ENCODE measurements at places on chromosomes 6 and 20. TPM values are rescaled to one million over a fixed set of nuclear protein-coding genes. Genes with fewer than 3 reads are reported as not detected.

ATF6B gene
- total RNA-seq, result 13.0 TPM

BMP7 gene
- 9.4 TPM for total RNA-seq

SLC26A8 gene
- total RNA-seq, result 5.7 TPM

GFOD1 gene
- 32.2 TPM for total RNA-seq

- no peak for DNase-seq
These were observed 290.0 kb downstream of the HAO1 start for GRCh38 chr20:7650086-7650879.

DNA sequence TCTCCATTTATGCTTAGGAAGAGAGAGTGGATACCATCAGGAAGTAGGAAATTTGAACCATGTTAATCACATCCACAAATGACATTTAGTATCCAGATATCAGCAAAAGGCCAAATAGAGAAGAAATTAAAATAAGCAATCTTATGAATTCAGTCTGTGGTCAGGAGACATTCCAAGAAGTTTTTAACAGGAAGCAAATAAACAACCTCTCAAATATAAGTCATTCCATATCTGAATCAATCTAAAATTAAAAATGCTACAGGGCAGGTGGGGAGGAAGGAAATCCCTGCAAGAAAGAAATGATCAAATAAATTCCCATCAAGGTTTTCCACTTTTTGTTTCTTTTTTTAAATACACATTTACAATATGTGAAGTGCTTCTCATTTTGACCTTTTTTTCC is 520.6 kb downstream of the LMBRD1 start:
- no peak for DNase-seq

APOBEC2 gene
- not detected for total RNA-seq

IL17A gene
- not detected for total RNA-seq

- DNase-seq, result no peak
These were observed 64.5 kb downstream of the GMPR start for GRCh38 chr6:16302721-16303552.

DNA sequence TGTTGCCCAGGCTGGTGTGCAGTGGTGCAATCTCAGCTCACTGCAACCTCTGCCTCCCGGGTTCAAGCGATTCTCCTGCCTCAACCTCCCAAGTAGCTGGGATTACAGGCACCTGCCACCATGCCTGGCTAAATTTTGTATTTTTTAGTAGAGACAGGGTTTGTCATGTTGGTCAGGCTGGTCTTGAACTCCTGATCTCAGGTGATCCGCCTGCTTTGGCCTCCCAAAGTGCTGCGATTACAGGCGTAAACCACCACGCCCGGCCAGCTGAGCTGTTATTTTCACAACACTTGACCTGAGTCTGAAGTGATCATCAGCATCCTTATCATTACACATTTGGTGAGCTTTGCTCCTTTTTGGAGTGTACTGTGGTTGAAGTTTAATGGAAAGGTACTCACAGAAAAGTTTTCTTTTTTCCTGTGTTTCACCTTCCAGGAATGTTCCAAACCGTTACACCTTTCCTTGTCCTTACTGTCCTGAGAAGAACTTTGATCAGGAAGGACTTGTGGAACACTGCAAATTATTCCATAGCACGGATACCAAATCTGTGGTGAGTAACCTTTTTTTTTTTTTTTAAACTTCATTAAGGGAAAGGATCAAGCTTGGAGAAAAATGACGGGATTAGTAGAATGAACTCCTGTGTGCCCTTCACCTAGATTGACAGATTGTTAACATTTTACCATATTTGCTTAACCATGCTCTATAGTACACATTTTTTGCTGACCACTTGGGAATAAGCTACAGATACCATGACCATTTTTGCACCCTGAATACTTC is 9.7 kb downstream of the RNF114 start:
- DNase-seq, result no peak

DNA sequence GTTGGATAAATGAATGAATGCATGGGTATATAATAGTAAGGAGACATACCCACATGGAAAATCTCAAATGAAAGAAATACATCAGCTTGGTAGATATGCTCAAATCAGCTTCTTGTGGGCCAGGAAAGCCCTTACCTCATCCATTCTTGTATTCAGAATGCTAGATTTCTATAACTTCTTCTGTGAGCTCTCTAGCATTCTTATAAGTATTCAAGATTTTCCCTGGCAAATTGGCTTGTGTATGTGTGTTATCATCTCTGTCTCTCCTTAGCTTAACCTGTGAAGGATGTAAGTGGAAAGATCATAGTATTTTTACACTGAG is 100.8 kb downstream of the OR2B2 start:
- no peak for DNase-seq

SRMS gene
- total RNA-seq, result not detected

DEF6 gene
- 2.4 TPM for total RNA-seq

DNA sequence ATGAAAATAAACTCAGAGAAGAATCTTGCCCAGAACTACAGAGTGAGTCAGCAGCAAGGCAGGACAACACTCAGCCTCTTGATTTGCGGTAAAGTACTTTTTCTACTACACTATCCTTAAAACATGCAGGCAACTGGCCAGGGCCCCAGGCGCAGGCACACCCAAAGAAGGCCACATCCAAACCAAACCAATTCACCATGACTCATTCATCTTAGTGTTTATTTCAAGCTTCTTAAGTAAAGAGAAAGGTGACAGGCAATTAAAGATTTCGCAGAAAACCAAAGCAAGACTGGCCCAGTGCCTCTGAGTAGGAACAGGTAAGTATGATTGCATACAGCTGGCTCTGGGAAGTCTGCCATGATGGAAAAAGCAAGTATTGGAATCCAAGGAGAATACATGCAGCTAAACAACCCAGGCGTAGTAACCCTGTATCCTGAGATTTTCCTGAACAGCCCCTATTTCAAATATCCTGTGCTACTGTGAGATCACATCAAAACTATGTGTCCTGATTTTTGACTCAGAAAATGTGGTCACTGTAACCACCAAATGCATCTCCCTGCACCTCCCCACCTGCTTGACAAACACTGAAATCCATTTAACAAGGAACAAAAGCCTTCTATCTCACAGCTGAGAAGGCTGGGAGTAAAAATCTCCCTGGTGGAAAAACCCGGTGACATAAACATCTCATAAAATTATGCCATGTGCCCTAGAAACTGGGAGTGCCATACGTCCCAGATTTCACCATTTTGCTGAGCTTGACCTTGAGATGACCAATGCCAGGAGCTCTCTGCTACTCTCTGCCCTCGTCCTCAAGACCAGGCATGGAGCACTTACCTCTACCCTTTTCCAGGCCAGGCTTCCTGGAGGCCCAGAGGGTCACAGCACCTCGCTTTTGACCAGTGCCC is 12.4 kb downstream of the WFDC3 start:
- no peak for DNase-seq

TMEM74B gene
- 9.4 TPM for total RNA-seq

DNA sequence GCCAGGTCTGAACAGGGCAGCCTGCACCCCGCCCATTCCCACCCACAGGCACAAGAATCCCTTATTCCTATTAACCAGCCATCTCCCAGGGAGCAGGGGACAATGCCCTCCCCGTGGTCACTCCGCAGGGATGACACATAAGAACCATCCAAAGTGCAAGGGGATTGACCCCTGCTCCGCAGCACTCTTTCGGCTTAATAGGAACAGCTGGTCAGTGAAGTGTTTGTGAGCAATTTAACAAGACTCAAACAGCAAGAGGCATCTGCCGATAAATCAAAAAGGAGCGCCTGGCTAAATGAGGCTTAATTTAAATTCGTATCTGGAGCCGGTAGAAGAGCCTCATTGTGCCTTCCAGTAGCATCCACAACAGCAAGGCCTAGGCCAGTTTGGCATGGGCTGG is 389.4 kb downstream of the RNGTT start:
- no peak for DNase-seq

OR2J3 gene
- not detected for total RNA-seq

C20orf141 gene
- not detected for total RNA-seq

DNA sequence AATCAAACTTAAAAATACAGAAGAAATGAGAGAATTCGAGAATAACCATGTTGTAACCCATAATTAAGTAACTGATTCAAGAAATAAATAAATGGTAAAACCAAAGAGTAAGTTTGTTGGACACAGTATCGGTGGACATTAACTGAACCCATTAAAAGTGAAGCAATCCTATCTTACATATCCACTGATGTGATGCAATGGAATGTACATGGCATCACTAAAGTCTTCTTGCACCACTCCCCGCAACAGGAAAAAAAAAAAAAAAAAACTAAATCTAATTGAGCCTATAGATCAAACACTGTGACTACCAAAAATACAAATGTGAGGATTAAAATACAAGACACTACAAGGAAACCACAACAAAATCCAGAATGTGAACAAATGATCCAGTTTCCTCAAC is 7.9 kb downstream of the SNX14 start:
- no peak for DNase-seq

DNA sequence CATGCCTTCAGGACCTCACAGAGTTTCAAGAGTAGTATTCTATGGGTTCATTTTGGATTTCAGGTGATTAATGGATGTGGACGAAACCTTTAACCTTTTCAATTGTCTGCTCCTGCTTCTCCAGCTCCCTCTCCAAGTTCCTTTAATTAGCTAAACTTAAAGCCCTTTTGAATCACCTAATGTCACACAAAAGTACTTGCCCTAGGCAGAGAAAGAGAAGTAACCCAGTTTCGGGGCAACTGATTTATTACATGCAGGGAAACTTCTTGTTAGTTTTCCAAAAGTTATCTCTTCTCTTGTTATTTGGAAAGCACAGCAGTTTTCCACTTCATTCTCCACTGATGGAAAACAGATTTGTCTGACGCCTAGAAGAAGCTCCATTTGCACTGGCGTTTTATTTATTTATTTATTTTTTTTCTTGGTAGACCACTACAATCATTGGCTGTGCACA is 407.7 kb upstream of the JARID2 start:
- DNase-seq, result no peak

SYTL3 gene
- 2.0 TPM for total RNA-seq

DNA sequence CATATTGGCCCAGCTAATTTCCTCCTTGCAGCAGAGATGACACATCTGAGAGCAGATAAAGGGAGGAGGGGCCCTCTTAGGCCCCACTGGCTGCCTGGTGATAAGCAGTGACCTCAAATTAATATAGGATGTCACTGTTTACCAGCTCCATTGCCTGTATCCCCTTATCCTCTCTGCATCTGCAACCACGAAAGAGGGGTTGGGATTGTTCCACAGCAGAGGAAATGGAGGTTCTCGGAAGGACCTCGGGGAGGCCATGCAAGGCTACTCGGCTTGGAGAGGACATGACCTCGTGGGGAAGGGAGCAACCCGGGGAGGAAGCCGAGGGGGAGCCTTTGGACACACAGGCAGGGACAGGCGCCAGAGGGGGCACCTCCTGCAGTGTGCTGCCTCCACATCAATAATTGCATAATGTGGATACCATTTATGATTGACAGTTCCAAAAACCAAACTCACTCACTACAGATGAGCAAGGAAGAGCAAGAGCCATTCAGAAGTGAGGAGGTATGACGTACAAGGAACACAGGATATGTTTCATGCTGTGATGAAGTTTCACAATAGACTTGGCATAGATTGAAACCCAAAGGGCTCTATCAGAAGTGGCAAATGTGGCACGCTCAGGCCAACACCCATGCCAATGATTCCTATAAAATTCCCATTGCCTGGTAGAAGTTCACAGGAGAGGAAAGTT is 177.2 kb upstream of the RNF24 start:
- DNase-seq, result no peak

EEF1E1 gene
- total RNA-seq, result 23.2 TPM

DNA sequence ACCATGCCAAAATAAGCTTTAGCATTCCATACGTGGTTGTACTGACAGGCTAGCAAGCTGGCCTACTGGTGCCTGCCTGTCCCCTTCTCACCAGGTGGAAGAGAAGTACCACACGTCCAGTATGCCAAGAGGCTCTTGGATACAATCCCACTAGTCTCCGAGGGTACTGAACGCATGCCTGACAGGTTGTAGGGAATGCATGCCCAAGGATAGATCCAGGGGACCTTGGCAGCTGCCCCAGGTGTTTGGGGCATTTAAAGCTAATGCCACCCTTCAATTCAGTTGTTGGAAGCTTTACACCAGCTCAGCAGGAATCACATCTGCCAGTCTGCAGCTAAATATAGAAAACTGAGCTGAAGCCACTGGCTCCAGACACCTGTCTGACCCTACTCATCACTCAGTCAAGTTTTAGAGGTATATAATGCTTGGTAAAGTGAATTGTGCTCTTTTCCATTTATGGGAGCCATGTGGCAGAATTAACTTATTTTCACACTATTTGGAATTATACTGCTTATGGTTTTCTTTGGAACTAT is 4.9 kb downstream of the TUBB2B start:
- DNase-seq, result no peak

DNA sequence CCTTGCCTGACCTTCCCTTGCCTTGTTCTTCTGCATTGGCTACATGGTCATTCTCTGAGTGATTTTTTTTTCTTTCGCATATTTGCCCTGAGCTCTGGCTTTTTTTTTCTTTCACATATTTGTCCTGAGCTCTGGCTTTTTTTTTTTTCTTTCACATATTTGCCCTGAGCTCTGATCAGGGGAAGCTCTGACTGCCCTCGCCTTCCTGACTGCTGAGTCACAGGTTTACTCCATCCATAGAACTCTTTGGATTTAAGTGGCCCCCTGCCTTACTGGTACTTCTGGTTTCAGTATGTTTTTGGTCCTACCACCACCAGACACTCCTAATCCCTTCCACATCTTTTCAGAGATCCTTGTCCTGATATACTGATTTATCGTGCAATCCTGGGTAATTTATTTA is 201.1 kb downstream of the OGFRL1 start:
- DNase-seq, result no peak

Measured in frontal cortex (tissue), 4 donors.